Activated CD4-positive, alpha-beta memory T cell treated with anti-CD3 and anti-CD28 coated beads, Interleukin-2, amount 10 ng/mL, durations not matched to agents 7 days and 5 days (primary cell): ENCODE measurements at places on chromosomes 16 and 17. TPM values are rescaled to one million over a fixed set of nuclear protein-coding genes. Genes with fewer than 3 reads are reported as not detected.

GRCh38 chr16:48321317-48322036 lies 63.7 kb downstream of the SIAH1 start:
- no peaks in the 10 kb centered on the region for H3K27me3 ChIP-seq
- no peak overlapping the region for H3K4me3 ChIP-seq
- DNase-seq = no peak
- no peak overlapping the region for H3K27ac ChIP-seq

- H3K27ac ChIP-seq = no peak overlapping the region
- DNase-seq = no peak
- H3K27me3 ChIP-seq = no peaks in the 10 kb centered on the region
- peaks cover 7% of the 10 kb centered on the region for H3K36me3 ChIP-seq
Measured at GRCh38 chr17:1498869-1499268, 6.4 kb upstream of the MYO1C start.

DNA sequence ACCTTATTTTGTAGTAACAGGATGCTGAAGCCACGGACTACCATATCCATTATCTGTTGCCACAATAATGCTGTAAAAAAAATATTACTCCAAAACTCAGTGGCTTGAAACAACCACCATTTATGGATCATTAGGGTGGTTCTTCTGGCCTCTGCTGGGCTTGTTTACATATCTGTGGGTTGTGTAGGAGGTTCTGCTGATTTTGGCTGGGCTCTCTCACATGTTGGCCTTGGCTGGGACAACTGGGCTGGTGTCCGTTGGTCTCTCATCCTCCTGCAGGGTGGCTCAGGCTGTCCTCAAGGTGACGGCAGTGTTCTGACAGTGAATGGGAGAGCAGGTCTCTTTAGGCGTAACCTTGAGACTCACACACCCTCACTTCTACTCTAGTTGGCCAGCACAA lies 76.0 kb downstream of the GPR139 start:
- H3K4me3 ChIP-seq = no peak overlapping the region
- H3K4me1 ChIP-seq = no peaks in the 10 kb centered on the region
- no peak for DNase-seq
- H3K27me3 ChIP-seq = no peaks in the 10 kb centered on the region

DNA sequence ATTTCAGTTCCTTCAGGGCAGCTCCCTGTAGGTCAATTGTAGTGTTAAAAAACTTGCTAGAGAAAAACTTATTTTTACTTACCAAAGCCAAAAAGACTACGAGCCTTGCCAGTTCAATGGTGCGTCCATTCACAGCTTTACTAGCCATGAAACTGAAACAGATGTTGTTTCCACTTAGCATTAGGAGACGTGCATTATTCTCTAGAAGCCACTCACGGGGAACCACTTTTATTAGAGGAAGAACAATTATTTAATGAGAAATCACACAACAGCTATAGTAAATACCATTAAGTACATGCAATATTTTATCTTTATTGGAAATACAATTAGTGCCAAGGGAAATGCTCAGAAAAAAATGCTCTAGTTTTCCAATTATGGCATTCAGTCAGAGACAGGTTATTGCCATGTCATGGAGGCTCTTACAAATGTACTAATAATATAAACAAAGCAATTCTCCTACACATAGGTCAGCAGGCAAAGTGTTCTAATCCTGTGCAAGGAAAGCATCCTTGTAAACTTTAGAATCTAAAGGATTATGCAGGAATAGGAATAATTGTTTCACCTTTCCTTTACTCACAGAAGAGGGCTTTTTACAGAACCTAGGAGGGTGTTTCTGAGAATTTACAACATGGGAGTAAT lies 17.4 kb downstream of the LASP1NB start:
- H3K4me1 ChIP-seq = peaks cover 8% of the 10 kb centered on the region
- H3K4me3 ChIP-seq = no peak overlapping the region
- peaks cover 2% of the 10 kb centered on the region for H3K27me3 ChIP-seq
- no peaks in the 10 kb centered on the region for H3K36me3 ChIP-seq
- no peak overlapping the region for H3K27ac ChIP-seq

- no peak for DNase-seq
- H3K36me3 ChIP-seq = peaks cover 76% of the 10 kb centered on the region
- H3K27ac ChIP-seq = no peak overlapping the region
- H3K27me3 ChIP-seq = no peaks in the 10 kb centered on the region
- H3K4me3 ChIP-seq = no peak overlapping the region
Measured at GRCh38 chr16:71453036-71453435, 9.0 kb downstream of the ZNF23 start.

DNA sequence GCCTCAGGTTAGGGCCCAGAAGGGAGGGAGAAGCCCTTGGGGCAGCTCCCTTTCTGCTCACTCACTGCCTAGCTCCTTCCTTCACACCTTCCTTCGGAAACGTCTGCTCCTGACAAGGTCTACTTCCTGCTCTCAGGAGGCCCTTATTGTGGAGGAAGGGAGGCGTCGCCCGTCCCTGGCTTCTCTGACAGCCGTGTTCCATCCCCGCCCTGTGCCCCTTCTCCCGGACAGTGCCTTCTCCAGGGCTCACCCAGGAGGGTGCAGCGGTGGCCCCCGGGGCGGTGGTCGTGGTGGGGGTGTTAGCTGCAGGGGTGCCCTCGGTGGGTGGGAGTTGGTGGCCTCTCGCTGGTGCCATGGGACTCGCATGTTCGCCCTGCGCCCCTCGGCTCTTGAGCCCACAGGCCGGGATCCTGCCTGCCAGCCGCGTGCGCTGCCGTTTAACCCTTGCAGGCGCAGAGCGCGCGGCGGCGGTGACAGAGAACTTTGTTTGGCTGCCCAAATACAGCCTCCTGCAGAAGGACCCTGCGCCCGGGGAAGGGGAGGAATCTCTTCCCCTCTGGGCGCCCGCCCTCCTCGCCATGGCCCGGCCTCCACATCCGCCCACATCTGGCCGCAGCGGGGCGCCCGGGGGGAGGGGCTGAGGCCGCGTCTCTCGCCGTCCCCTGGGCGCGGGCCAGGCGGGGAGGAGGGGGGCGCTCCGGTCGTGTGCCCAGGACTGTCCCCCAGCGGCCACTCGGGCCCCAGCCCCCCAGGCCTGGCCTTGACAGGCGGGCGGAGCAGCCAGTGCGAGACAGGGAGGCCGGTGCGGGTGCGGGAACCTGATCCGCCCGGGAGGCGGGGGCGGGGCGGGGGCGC lies 231.9 kb downstream of the SEC14L1 start:
- DNase-seq = peak; percentile 81
- peaks cover 3% of the 10 kb centered on the region for H3K27me3 ChIP-seq
- H3K4me3 ChIP-seq = peak overlapping the region; percentile 74
- H3K27ac ChIP-seq = peak overlapping the region; percentile 82
- peaks cover 31% of the 10 kb centered on the region for H3K36me3 ChIP-seq

DNA sequence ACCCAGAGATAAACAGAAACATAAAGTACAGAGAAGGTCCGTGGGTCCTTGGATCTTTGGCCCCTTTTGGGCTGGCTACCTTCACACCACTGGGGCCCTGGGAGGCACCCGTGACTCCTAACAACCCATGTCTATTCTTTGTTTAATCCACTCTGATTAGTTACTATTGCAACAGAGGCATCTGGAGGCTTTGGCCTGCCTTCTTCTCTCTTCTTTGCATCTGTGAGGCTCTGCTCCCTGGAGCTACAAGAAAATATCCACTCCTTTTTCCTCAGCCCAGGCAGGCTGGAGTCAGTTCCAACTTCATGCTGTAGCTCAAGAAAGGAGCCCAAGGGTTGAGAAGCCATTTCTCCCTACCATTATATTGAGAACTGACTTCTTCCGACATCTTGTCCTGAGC lies 9.5 kb upstream of the CMIP start:
- DNase-seq = no peak
- H3K4me3 ChIP-seq = no peak overlapping the region
- no peak overlapping the region for H3K27ac ChIP-seq
- H3K27me3 ChIP-seq = peaks cover 30% of the 10 kb centered on the region

- no peaks in the 10 kb centered on the region for H3K27me3 ChIP-seq
- peak overlapping the region; percentile 94 for H3K27ac ChIP-seq
- peak; percentile 27 for DNase-seq
- no peaks in the 10 kb centered on the region for H3K36me3 ChIP-seq
Measured at GRCh38 chr16:4615384-4616046, 827 bp upstream of the UBALD1 start.

- no peaks in the 10 kb centered on the region for H3K27me3 ChIP-seq
- DNase-seq = no peak
- no peak overlapping the region for H3K27ac ChIP-seq
- H3K36me3 ChIP-seq = no peaks in the 10 kb centered on the region
- no peaks in the 10 kb centered on the region for H3K4me1 ChIP-seq
Measured at GRCh38 chr16:7506363-7506762, 173.7 kb downstream of the RBFOX1 start.

The INCA1 gene
- total RNA-seq = not detected

The HEATR9 gene
- total RNA-seq = 3.1 TPM
